ENCODE measurements at places on chromosomes 12 and 14.

DNA sequence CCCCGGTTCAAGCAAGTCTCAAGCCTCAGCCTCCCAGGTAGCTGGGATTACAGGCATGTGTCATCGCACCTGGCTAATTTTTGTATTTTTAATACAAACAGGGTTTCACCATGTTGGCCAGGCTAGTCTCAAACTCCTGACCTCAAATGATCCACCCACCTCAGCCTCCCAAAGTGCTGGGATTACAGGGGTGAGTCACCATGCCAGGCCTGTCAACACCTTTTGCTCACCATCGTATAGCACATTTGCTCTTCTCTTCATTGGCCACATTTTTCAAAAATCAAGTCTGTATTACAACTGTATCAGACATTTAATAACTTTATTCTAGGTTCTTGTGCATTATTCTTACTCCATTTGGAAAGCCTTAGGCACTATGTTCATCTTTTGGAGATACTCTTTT, 50.3 kb downstream of the BCAT1 start:
- DNase-seq = no peak

- DNase-seq = no peak
These were observed 5.7 kb downstream of the CCND2 start for GRCh38 chr12:4279198-4279690.

DNA sequence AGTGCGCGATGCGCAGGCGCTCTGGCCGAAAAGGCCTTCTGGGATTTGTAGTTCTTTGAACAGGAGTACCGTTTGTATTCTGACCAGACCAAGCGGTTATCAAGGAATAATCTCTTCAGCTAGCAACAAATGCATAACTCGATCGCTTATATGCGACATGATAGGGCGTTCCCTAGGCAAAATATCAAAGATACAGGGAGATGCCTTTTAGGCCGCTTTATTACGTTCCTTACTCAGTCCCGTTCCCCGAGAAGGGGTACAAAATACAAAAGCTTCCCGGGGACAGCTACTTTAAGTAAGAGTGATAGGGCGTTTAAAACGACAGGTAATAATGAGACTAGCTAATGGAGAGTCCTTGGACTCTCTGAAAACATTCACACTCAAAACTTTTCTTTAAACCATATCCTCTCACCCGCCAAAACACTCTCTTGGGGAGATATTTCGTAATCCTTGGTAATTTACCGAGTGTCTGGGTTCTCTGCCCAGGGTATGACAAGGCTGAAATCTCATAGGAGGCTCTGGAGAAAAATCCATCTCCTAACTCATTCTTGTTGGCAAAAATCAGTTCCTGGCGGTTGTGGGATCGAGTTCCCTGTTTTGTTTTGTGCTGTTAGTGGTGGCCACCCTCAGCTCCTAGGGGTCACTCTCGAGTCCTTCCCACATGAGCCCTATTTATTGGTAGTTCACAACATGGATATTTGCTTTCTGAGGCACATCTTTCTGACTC, 412 bp upstream of the SNW1 start:
- DNase-seq = peak; percentile 6

- no peak for DNase-seq
These were observed 362 bp upstream of the TSFM start for GRCh38 chr12:57782243-57782607.

- no peak for DNase-seq
These were observed 978.4 kb downstream of the BCL11B start for GRCh38 chr14:98293576-98293975.

DNA sequence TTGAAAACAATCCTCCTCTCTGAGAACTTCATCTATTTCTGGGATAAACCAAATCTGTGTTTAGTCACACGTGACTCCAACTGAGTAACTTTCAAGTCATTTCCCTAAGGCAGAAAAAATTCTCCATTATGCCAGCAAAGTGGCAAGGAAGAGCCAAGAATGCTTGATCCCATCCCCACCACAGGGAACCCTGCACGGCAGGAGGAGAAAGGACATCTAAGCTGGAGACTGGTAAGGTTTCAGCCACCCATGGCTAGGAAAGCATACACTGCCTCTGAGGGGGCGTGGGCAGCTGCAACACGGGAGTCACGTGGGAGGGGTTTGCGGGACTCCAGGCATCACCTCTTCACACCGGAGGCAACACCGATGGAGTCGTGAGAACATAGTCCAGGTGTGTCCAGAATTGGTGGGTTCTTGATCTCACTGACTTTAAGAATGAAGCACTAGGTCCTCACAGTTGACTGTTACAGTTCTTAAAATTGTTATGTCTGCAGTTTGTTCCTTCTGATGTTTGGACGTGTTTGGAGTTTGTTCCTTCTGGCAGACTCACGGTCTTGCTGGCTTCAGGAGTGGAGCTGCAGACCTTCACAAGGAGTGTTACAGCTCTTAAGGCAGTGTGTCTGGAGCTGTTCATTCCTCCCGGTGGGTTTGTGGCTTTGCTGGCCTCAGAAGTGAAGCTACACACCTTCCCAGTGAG, 2.7 kb upstream of the SIVA1 start:
- no peak for DNase-seq

- DNase-seq = peak; percentile 13
These were observed 31.4 kb downstream of the PSMC1 start for GRCh38 chr14:90287791-90288190.

GRCh38 chr14:104876251-104876699, 11.2 kb downstream of the CEP170B start:
- no peak for DNase-seq

Measured in spinal cord (tissue), 10 donors.